ENCODE measurements at places on chromosomes 7 and 10.
A peak's percentile ranks its signal among the peaks of the same experiment; 100 is the strongest.

GRCh38 chr7:111910656-111911055, 295.5 kb downstream of the DOCK4 start:
- no peak for DNase-seq

GRCh38 chr7:44738876-44739665, 9.6 kb upstream of the ZMIZ2 start:
- DNase-seq = no peak

DNA sequence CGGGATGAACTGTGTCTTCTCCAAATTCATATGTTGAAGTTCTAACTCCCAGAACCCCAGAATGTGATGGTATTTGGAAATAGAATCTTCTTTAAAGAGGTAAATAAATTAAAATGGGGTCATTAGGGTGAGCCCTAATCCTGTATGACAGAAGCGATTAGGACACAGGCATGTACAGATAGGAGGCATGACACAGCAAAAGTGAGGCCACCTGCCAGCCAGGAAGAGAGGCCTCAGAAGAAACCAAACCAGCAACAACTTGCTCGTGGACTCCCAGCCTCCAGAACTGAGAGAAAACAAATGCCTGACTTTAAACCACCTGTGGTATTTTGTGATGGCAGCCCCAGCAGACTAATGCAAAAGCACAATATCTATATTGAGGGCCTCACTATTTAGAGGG, 214.3 kb downstream of the NEBL start:
- DNase-seq = no peak

GRCh38 chr10:23139677-23140076, 44.3 kb downstream of the MSRB2 start:
- no peak for DNase-seq

GRCh38 chr10:80924063-80924952, 386.6 kb downstream of the SH2D4B start:
- DNase-seq = no peak

- no peak for DNase-seq
Observed at GRCh38 chr7:106812027-106812643, 52.9 kb upstream of the PIK3CG start.

- DNase-seq = peak; percentile 74
Observed at GRCh38 chr7:50206453-50207250, 97.9 kb upstream of the IKZF1 start.

DNA sequence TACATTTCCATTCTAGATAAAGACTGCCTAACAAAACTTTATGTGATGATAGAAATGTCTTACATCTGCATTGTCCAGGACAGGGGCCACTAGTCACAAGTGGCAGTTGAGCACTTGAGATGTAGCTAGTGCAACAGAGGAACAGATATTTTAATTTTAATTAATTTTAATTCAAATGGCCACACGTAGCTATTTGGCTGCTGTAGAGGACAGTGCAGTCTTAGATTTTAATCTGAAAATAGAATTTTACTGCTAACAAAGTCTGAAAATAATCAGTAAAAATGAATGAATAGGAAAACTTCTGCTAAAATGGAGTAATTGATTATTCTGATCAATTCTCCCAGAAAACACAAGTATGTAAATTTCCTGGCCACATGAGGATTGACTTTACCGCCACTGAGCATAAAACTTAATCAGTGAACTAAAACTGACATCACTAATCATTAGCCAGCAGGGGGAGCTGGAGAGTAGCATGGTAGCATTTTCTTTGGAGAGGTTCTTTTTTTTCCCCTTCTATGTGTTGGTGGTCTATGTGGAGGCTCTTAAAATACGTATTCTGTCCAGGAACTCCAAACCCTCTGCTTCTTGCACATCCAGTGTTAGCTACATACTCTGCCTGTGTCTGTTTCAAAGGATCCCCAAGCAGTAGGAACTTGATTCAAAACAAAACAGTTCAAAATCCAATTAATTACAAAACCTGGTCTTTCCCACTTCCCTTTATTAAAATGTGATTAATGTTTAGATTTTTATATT, 52.1 kb downstream of the TSPAN12 start:
- peak; percentile 2 for DNase-seq

DNA sequence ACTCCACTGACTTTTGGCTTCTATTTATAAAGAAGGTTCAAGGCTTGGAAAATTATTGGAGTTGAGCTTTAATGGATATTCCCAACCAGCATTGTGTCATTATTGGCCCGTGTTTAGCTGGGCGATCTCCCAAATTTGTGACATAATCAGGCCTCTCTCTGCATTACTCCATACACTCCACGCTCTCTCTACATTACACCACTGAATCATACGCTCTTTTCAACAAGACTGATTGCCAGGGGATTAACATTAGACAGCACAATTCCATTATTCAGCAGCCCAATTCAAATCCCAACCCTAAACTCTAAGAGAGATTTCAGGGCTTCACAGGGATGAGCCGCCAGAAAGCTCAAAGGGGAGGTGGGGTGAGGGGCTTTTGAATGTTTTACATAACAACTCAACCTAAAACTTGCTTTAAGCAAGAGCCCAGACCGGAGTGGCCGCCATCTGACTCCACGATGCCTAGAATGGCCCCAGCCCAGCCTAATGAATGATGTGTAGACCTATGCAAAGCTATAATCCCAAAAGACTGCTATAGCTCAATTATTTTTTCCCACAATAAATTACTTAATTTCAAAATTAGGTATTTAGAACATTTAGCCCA, 61.8 kb downstream of the FGFR2 start:
- DNase-seq = no peak

GRCh38 chr10:115129752-115130151, 36.6 kb downstream of the ATRNL1 start:
- no peak for DNase-seq

DNA sequence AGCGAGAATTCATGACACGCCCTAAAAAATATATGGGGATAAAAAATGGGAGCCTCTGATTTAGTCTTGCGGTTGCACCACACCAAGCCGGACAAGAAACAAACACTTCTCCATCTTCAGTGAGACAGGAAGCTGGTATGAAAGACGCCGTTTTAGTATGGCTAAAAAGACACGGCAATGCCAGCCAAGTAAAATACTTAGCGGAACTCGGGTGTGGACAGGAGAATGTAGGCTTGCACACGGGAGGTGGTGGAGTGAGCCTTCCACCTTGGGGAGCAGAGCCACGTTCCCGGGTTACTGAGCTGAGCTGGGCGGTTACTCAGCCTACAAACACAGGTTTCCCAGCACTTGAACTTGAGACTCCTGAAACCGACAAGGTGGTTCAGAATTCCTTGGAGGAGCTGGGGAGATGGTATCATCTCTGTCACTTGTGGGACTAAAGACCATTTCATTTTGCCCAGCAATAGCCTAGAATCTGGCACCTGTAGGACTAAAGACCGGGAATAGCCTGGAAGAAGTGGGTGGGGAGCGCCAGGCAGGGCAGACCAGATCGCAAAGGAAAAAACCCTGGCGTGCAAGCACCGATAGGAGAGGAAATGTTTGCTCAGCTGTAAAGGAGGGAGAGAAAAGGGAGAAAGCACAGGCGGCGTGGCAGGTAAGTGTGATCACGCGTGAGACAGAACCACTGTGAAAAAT, 34.8 kb upstream of the SEPHS1 start:
- DNase-seq = no peak

GRCh38 chr7:22872096-22872807, 49.6 kb upstream of the TOMM7 start:
- no peak for DNase-seq

DNA sequence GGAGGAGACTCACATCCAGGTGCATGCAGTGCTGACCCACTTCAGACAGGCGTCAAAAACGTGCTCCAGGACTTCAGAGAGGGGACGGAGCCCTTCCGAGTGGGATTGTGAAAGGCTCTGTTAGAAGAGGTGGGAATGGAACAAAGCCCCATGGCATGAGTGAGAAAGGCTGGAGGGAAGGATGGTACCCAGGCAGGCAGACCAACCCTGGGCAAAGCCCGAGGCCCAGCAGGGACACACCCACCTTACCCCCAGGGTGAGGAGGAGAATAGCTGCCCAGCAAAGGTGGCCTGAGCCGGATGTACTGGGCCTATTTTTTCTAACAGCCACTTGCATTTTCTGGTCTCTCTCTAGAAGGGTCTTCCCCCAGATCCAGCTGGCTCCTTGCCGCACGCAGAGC, 14.8 kb downstream of the CHAT start:
- no peak for DNase-seq

DNA sequence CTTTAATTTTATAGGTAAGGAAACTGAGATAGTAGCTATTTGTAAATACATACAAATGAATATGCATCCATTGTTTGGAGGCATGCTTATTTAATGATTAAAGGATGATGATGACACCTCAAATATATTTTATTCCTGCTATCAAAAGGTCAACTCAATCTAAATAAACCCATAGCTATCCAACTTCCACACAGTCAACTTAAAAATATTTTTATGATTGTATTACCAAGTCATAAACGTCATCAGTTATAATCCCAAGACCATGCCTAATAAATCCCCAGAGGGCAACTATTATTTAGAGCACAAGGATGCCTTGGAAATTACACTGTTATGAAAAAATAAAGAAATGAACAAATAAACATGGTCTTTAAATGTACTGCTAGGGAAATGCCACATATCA, 102.1 kb downstream of the MPP7 start:
- DNase-seq = no peak

DNA sequence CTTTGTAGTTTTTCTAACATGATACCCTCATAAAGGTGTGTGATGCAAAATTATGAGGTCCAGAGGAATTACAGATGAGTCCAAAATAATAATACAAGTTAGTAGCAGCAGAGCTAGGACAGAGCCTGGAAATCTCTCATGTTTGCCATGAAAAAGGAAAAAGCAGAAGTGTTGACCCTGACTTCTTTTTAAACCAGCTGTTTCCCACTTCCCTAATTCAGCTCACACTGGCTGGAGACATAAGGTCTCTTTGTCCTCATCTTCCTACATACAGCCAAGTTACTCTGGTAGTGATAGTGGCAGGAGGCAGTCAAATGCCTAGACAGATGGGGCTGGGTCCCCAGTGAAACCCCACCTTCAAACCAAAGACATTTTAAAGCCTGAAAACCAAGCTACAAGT, 269.2 kb downstream of the C7orf25 start:
- no peak for DNase-seq

- DNase-seq = no peak
Observed at GRCh38 chr7:14835384-14835783, 67.2 kb downstream of the DGKB start.

- no peak for DNase-seq
Observed at GRCh38 chr7:105826143-105826542, 50.3 kb downstream of the ATXN7L1 start.

- DNase-seq = no peak
Observed at GRCh38 chr7:136000288-136000913, 23.2 kb upstream of the MTPN start.

DNA sequence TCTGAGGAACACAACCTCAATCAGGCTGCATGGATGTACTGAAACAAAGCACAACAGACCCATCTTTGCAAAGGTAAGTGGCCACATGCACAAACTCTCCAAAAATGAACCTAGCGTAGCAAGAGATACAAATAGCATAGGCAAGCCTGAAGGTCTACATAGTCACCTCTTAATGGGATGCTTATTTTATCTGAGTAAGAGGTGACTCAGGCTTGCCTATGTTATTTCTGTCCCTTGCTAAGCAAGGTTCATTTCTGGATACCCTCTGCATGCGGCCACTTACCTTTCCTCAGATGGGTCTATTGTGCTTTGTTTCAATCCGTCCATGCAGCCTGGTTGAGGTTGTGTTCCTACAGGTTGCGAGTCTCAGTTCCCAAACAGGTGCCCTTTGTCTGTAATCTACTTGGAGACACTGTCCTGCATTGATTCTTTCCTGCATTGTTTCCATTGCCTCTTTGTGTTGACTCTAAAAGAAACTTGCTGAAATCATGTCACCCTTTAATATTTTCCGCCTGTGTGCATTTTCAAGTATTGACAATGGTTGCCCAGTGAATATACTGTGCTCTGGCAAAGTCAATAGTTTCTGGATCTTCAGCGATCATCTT, 291.8 kb upstream of the LYZL1 start:
- DNase-seq = no peak

DNA sequence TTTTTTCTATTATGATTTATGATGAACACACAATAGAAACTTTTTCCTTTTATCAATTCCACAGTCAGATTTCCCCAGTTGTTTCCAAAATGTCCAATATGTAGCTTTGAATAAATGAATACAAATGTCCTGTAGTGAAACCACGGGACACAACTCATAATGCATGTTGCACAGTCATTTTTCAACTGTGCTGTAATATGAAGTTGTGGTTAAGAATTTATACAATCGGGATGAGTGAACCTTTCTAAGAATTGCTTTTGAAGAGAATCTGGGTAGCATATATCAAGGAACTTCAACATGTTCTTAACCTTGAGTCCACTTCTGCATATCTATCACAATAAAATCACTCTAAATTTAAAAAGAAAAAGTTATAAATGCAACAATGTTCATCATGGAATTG, 14.6 kb upstream of the ST7 start:
- DNase-seq = no peak

DNA sequence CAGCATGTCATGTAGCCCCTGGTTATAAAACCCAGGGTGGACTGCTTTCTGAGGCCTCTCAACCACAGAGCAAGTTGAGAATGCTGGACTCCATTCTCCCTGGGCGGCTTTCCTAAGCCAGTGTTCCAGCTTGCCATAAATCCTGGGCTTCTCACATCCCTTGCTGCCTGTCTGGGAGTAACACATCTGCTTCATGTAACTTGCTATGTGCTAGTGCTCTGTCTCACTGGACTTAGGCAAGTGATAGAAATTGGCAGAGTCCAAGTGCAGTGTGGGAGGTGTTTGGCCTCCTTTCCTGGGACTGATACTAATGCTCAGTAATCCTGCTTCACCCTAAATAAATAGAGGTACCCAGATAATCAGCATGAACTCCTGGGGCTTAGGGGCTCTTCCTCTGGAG, 277.1 kb upstream of the POM121L12 start:
- no peak for DNase-seq

- no peak for DNase-seq
Observed at GRCh38 chr7:120876922-120877321, 19.0 kb upstream of the TSPAN12 start.

- no peak for DNase-seq
Observed at GRCh38 chr7:26398427-26398755, 106.7 kb downstream of the SNX10 start.

DNA sequence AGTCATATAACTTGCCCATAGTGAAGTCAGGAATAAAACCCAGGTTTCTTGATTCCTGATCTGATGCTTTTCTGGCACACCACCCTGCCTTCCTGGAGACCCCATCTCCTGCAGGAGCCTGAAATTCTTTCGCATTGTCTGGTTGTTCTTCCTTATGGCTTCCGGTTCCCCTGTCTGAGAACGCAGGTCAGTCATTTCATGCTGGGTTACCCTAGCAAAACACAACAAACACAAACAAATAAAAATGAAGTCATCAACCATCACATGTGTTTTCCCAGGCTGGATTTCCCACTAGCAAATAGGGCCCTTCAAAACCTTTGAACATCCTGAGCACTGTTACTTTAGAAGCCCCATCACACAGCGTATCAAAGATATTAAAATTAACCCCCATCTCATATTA, 569.6 kb downstream of the LRMDA start:
- DNase-seq = no peak
